ENCODE measurements at places on chromosomes 1 and 21. TPM values are rescaled to one million over a fixed set of nuclear protein-coding genes. Genes with fewer than 3 reads are reported as not detected.

The SYCP1 gene
- not detected for total RNA-seq

The SELL gene
- total RNA-seq: not detected

The NEGR1 gene
- 5.0 TPM for total RNA-seq

The CLEC20A gene
- not detected for total RNA-seq

- DNase-seq: no peak
Measured at GRCh38 chr1:20142001-20142710, 3.0 kb downstream of the PLA2G2F start.

GRCh38 chr1:3556336-3556735 lies 55.0 kb downstream of the MEGF6 start:
- no peak for DNase-seq

- DNase-seq: no peak
Measured at GRCh38 chr1:90821152-90821787, 104.2 kb upstream of the BARHL2 start.

- no peak for DNase-seq
Measured at GRCh38 chr21:44498280-44499210, 41.5 kb downstream of the KRTAP10-1 start.

- no peak for DNase-seq
Measured at GRCh38 chr1:104874044-104874443, 1124.3 kb downstream of the AMY1C start.

- no peak for DNase-seq
Measured at GRCh38 chr1:24341260-24341659, 22.1 kb downstream of the GRHL3 start.

GRCh38 chr1:227318016-227318852 lies at the start of gene CDC42BPA:
CDC42BPA (minus strand) TSS chr1:227318492; CDS start chr1:227317182, 1,310 bp downstream.
- DNase-seq: peak; percentile 96

DNA sequence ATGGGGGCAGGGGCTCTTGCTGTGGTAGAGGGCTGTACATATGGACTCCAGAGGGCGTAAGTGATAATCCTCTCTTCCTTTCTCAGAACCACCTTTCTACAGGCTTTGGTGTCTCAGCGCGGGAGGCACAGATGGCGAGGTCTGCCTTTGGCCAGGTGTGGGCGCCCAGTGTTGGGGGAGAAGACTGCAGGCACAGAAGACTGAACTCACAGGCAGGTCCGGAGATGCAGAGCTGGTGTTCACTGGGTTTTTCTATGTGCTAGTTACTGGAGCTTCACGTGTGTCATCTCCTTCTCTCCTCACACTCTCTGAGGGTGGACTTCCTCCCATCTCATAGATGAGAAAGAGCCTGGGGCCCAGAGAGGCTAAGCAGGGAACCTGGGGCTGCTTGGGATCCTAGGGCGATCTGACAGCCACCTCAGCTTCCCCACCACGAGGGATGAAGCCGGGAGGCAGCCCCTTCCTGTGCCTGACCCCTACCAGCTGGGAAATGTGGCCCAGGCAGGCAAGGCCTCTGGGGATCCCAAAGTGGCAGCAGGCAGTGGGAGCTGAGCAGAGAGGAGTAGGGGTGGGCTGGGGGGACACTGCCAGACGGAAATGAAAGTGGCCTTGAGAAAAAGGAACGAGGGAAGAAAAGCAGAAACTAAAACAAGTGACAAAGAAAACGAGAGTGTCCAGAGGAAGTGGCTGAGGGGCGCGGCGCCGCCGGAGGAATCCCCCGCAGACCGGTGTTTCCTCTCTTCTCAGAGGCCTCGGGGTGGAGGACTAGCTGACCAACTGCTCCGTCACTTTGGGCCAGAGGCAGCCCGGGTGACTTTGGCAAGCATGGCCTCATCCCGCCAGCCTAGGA lies 191.6 kb downstream of the HIVEP3 start:
- DNase-seq: no peak

- DNase-seq: no peak
Measured at GRCh38 chr1:108327534-108328466, 83.9 kb upstream of the NBPF4 start.

DNA sequence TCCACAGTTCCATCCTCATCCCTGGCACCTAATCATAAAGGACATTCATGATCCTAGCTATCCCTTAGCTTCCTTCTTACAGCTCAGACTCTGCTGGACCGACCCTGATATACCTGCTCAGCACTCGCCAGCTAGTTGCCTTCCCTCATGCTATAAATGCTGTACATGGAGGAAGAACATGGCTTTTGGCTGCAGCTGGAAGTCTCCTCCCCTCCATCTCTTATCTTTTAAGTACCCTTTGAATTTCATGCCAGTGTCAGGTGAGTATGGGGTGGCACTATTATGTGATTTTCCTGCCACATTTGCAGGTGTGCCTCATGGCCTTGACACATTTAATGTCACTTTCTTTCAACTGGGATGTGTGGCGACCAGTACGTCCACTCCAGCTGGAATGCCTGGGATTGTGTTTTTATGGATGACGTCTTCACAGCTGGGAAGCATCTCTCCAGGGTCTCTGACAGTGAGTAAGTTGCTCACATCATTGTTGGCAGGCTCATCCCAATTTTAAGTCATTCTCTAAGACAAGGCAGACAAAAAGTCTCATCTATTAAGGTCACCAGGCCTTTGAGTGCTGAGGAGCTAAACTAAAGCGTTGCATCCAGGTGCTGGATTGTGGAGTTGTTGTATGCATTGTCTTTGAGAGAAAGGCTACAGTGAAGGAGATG lies 43.4 kb downstream of the RUNX1 start:
- DNase-seq: no peak

GRCh38 chr1:202815120-202815519 lies 4.4 kb downstream of the PCAT6 start:
- no peak for DNase-seq

DNA sequence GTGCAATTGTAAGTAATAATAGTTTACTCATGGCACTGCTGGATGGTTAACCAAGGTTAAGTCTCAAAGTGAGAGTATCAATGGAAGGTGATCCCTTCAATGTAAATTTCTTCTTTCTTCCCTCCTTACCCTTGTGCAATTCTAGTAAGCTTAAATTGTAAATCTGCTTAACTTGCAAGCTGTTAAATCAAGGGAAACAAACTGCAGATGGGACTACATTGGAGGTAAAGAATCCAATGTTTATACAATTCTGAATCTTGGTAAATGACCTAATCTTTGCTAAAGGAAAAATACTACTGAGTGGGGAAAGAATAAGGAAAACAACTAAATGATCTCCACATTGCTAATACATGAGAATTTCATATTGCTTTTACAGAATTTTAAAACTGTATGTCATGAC lies 6.7 kb upstream of the CD55 start:
- no peak for DNase-seq

DNA sequence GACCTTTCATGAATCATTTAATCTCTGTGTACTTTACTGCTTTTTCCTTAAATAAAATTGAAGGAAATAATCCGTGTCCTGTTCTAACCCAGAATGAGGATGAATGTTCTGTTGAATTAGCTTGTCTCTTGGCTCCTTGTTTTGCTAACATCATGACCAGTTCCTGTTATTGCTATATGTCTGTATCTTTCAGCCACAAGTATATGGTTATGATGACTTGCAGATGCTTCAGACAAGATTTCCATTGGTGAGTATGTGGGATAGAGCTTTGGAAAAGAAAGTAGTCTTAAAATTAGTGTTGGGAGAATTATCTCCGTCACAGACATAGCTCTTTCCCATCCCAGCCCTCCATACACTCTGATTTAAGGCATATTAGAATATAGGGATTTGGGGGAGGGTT lies 13.6 kb upstream of the HAX1 start:
- no peak for DNase-seq

DNA sequence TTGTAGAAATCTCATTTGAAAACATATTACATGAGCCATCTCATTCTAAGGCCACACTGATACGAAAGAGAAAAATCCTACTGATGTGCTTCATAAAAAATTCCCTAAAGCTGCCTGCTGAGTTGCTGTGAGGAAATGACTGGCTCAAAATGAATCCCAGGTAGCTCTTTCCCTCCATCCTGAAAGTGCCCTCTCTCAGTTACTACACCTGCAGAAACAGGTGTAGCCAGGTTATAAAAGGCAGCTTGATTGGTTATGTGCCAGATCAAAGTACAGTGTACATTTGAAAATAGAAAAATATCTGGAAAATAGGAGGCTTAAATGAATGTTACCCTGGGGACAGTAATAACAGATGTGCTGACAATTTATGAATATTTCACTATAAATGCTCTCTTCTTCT lies 833.4 kb upstream of the ADGRL4 start:
- DNase-seq: no peak

DNA sequence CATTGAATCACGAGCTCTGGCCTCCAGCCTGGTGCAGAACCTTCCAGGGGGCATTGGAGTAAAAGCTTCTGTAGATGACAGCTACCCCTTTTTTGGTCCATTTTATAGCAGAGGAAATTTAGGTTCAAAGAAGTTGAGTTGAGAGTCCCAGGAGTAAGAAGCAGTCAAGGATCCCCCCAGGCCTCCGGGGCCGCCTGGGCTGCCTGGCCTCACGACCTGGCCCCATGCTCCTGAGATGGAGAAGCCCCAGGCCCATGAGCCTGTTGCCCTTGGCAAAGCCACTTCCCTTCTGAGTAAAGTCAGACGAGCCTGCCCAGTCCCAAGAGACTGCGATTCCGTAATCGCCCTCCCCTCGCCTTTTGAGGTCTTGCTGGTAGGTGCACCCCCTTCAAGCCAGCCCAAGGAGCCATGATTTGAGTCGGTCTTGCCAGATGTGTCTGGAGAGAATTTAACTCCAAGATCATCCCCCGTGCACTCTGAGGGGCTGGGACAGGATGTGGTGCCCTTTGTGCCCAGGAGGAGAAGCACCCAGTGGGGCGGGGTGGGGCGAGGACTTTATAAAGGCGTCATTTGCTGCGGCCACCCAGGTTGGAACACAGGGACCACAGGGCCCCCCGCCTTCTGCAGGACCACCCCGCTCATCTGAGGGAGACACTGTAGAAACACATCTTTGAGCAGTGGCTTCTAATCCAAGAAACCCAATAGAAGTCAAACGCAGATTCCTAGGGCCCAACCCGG lies 30.1 kb downstream of the PDE9A start:
- no peak for DNase-seq

DNA sequence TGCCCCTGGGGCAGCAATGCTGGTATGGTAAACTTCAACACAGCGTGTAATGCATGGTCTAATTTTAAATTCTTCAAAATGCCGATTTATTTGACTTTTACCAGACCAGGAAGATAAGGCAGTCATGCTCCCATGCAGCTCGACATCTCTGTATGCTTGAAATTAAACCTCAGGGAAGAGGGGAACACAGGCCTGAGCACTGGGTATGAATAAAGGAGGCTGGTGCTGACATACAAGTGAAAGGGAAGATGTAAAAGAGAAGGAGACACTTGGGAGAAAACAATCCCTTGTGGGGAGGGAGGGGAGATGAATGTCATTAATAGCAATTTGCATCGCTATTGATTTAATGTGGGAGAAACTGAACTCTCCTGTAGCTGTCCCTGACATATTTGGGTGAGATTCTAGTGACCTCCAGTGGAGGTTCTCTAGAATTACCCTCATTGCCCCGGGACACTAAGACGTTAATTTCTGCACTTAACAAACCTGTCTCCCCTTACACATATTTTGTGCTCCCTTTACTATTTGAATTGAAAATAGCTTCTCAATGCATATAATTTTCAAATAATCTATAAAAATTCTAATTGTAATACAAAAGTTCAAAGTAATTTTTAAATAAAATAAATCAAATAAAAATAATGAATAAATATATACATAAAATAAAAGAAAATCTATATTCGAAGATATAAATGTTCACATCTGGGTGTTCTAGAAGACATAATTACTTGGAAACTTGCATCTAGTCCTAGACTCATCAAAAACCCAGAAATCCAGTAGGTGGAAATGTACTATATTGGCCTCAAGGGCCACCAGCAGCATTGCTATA lies 283.1 kb downstream of the LMX1A start:
- no peak for DNase-seq

GRCh38 chr21:44962403-44962966 lies 22.7 kb downstream of the SLX9 start:
- DNase-seq: no peak

DNA sequence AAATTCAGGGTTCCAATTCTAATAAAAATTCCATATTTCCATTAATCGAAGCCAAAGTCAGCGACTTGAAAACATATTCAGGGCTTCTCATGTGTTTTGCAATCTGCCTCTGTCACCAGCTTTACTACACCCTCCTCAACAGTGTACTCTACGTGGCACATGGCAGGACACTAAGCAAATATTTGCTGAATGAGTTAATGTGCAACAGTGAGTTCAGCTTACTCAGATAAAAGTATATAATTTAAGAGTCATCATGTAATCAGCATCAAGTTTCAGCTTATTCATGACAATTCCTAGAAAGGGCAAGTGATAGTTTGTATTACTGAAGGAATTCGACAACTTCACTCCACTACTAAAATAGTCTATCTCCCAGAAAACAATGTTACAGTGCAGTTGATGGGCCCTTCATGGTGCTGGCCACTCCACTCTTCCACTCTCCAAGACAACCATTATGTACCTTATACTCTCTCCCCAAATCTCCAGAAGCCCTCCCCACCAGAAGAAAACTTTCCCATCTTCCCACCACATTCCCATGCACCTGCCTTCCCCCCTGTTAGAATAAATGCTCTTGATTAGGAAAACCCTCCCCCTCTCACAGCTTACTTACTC lies 97.3 kb downstream of the TTLL7 start:
- DNase-seq: no peak

GRCh38 chr1:47555841-47556560 lies 118.2 kb downstream of the FOXD2 start:
- no peak for DNase-seq

GRCh38 chr1:149844101-149844500 lies 55.3 kb upstream of the BOLA1 start:
- DNase-seq: no peak

Measured in osteocyte (in vitro differentiated cells).